NCI-H1417 treated with DMSO at 0.1 percent for 48 hours (cell line): ENCODE measurements at places on chromosomes 4 and X.

DNA sequence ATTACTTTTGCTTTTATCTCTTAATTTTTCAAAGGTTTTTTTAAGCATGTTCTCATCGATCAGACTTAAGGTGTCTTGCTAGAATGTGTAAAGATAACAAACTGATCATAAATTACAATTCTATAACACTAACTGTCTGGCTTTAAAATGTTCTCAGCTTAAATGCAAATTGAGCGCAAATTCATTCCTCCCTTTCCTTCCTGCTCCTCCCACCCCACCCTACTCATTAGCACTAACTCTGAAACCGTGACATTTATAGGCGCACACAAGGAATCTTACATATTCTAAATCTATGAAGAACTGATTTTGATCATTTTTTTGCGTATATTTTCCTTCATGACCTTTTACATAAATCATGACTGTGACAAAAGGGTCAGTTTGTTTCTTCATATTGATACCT, 590.0 kb upstream of the DIAPH2 start:
- DNase-seq: no peak

- DNase-seq: no peak
Measured at GRCh38 chr4:42750856-42751255, 94.0 kb upstream of the ATP8A1 start.

DNA sequence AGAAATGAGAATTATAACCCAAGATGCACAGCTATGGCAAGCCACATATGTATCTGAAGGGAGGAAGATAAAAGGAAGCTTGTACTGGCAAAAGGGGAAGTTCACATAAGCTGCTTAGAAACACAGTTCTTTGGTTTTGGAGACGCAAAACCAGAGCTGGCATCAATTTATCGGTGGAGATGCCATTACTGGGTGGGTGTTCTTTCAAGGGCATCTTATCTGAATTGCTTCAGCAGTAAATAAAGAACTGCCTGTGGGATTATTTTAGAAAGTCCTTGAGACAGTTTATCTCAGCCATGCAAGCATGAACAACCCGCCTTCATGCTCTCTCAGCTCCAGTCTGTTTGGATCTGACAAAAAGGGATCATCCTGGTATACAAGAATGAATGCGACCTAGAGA, 60.8 kb downstream of the DDX60 start:
- no peak for DNase-seq

- DNase-seq: no peak
Measured at GRCh38 chrX:136823175-136823574, 42.4 kb upstream of the ARHGEF6 start.

DNA sequence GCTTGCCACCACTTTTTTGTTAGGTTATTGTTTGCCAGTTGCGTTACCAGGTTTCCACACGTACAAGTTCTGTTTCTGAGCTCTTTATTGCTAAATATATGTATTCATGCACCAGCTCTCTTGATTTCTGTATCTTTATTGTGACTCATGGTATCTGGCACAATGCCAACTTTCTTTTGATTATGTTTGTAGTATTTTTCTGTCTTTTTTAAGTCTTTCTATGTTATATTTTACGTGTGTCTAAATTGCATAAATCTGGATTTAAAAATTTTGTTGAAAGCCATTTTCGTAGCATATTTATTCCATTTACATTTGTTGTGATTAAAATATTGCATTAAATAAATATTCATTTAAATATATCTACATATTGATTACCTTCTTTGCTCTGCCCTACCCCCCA, 73.8 kb downstream of the KDM6A start:
- DNase-seq: no peak
